Activated naive CD4-positive, alpha-beta T cell (primary cell): ENCODE measurements at places on chromosomes 3 and 15.

- no peak for DNase-seq
Measured at GRCh38 chr3:46183330-46183729, 24.8 kb downstream of the CCR1 start.

- no peak for DNase-seq
Measured at GRCh38 chr15:91216000-91216399, 115.9 kb downstream of the SV2B start.

GRCh38 chr3:123920868-123921267 is 36.7 kb upstream of the MYLK start:
- DNase-seq: no peak

DNA sequence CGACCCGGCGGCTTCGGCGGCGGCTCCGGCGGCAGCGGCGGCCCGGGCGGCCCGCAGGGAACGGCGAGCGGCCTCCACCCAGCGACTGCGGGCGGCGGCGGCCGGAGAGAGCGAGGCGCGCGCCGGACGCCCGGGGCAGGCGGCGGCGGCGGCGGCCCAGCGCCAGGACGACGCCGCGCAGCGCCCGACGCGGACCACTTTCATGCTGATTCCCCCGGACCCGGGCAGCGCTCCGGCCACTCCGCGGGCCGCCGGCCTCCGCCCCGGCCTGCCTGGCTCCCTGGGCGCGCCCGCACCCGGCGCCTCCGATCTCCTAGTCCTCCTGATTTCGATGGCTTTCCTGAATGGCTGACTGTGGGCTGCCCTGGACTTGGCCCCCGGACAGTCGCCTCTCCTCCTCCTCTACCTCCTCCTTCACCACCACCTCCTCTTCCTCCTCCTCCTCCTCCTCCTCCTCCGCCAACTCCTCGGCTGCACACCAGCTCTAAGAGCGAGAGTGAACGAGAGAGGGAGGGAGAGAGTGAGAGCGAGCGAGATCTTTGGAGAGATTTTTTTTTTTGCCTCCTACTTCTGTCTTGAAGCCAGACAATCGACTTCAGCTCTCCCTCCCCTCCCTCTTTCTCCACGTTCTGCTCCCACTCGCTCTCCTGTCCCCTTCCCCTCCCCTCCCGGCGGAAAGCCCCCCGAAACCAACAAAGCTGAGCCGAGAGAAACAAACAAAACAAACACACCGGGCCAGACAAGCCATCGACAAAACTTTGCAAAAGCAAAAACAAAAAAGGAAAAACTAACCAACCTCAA is 844 bp downstream of the NR2F2 start:
- no peak for DNase-seq

DNA sequence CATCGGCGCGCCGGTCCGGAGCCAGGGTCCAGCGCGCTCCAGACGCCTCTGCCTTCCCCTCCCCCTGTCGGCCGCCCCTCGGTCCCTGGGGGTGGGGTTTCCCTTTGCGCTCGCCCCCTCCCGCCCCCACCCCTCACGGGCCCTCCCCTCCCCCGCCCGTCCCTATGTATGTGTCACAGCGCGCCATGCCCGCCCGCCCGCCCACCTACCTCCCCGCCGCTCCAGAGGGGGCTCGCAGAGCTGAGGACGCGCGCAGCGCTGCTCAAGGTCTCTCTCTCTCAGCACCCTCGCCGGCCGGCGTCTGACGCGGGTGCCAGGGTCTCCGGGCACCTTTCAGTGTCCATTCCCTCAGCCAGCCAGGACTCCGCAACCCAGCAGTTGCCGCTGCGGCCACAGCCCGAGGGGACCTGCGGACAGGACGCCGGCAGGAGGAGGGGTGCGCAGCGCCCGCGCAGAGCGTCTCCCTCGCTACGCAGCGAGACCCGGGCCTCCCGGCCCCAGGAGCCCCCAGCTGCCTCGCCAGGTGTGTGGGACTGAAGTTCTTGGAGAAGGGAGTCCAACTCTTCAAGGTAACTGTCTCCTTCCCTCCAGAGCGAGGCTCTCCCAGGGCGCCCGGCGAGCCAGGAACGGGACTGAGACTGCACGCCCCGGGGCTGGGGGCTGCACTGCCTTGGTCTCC is at the start of gene ACAN:
TSS of gene ACAN (plus strand) at position 196 of the 679 bp plus-strand sequence. CDS start 32,771 bp downstream, outside the sequence.
- no peak for DNase-seq

- no peak for DNase-seq
Measured at GRCh38 chr3:136008732-136009470, 43.4 kb downstream of the PPP2R3A start.

- no peak for DNase-seq
Measured at GRCh38 chr15:88395241-88395640, 71.9 kb downstream of the MRPL46 start.

DNA sequence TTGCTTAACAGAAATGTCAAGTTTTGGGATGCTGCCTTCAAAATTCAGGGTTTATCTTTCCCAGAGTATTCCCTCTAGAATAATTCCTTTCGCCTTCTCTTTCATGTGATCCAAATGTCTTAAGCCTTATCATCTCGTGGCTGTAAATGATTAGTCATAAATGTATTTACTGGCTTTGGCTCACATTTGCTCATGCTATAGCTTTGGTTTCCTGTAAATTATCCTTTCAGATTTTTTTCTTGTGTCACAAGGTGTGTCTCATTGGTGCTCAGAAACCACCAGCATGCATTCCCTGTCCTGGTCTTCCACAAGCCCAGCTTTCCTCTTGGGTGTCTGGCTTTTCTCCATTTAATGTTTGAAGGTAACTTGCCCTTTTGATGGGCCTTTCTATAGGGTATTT is 692.7 kb upstream of the ALCAM start:
- DNase-seq: no peak

DNA sequence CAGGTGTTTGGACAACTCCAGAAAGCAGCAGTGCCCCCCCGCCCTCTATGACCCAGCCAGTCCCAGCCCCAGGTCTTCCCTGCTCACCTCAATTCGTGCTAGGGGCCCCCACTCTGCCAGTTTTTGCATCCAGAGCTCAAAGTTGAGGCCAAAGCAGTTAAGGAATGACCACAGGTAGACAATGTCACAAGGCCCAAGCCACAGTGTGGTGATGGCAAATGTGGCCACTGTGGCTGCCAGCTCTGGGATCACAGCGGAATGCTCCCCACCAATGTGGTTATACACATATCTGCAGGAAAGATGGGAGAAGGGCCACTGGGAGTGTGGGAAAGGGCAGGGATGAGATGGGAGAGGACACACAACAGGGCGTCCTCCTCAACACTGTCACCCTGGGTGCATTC is 8.2 kb downstream of the KLHL40 start:
- no peak for DNase-seq
